Left renal cortex interstitium (tissue), 4 donors: ENCODE measurements at places on chromosomes 7 and 10. TPM values are rescaled to one million over a fixed set of nuclear protein-coding genes. Genes with fewer than 3 reads are reported as not detected.

RRP12 gene
- polyA plus RNA-seq: 23.8 TPM

IDI2 gene
- not detected for polyA plus RNA-seq

CYP2W1 gene
- 2.6 TPM for polyA plus RNA-seq

HYAL4 gene
- 0.08 TPM for polyA plus RNA-seq

XRCC2 gene
- 5.5 TPM for polyA plus RNA-seq

MYL10 gene
- polyA plus RNA-seq: 0.59 TPM

KEL gene
- polyA plus RNA-seq: 2.6 TPM

PDE6C gene
- polyA plus RNA-seq: 2.8 TPM

LMTK2 gene
- 14.8 TPM for polyA plus RNA-seq

OPN4 gene
- polyA plus RNA-seq: not detected

LIPF gene
- polyA plus RNA-seq: 0.47 TPM

PRKCQ gene
- 14.2 TPM for polyA plus RNA-seq

MYO1G gene
- 0.37 TPM for polyA plus RNA-seq
